ENCODE measurements at places on chromosomes 6 and 20.

DNA sequence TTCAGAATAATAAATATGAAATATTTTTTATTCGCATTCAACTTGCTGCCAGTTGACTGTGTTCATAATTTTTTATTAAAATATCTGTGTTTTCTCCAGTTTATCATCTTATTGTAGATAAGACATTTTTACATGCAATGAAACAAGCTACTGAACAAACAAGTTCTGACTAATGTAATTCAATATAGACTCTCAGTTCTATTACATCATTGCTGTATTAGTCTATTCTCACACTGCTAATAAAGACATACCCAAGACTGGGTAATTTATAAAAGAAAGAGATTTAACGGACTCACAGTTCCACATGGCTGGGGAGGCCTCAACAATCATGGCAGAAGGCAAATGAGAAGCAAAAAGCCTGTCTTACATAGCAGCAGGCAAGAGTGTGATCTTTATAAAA, 1357.7 kb upstream of the CITED2 start:
- no peak for DNase-seq

- no peak for DNase-seq
Measured at GRCh38 chr20:25220810-25221591, 25.5 kb downstream of the ENTPD6 start.

- no peak for DNase-seq
Measured at GRCh38 chr6:57173886-57174510, 1.9 kb downstream of the BAG2 start.

GRCh38 chr6:121630716-121631115, 195.3 kb downstream of the GJA1 start:
- DNase-seq: no peak

DNA sequence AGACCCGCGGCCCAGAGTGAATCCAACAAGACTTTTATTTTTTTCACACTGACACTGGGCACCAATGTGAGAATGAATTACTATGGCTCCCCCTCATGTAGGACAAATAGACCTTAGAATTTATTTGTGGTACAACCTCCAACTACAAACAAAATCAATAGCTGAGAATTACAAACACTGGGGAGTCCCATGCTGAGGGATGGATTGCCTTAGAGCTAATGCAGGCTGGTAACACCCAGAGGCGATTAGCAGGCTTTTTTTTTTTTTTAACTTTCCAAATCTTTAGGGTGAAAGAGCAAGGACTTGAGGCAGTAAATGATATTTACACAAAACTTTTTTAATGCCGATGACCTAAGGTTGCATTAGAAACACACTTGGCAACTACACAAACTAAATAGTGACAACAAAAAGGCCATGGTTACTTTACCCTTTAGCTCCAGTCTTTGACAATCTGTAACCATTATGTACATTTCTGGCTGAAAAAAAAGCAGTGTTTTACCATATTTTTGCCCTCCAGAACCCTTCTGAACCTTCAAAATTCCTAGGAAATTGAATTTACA, 21.8 kb downstream of the SAYSD1 start:
- no peak for DNase-seq

GRCh38 chr20:1533059-1533458, 24.4 kb downstream of the SIRPD start:
- DNase-seq: no peak

- DNase-seq: no peak
Measured at GRCh38 chr6:126388104-126388598, 48.2 kb downstream of the CENPW start.

- no peak for DNase-seq
Measured at GRCh38 chr6:53744321-53744720, 50.5 kb upstream of the LRRC1 start.

DNA sequence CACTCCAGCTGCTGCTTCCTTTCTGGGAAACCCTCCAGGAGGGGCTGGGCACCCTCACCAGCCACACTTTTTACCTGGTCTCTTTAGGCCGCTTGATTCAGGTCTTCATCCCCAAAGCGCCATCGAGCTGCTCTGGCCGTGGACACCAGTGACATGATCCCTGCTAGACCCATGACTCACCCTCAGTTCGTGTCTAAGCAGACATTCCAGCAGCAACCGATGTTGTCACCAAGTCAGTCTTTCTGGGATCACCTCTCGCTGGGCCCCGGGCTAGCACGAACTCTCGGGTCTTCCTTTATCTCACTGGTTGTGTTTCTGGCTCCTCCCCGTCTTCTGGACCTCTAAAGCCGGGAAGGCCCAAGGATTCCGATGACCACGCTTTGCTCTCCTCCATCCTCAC, 43.0 kb upstream of the GPR31 start:
- DNase-seq: no peak

DNA sequence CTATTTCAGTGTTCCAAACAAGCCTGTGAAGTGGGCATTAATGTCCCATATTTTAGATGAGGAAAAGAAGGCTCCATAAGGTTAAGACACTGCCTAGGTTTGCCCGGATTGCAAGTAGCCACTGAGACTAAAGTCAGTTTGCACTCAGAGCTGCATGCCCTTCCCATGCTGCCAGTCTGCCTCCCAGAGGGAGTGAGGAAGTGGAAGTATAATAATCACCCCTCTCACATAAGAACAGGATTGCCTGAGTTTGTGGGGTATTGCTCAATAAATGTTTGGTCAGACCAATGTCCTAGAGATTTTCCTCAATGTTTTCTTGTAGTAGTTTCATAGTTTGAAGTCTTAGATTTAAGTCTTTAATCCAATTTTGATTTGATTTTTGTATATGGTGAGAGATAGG, 43.9 kb upstream of the CLIC5 start:
- no peak for DNase-seq

- DNase-seq: no peak
Measured at GRCh38 chr6:159298840-159299239, 129.6 kb downstream of the FNDC1 start.

Measured in activated naive CD4-positive, alpha-beta T cell treated with Interleukin-2 at 50 U/mL for 16 hours (primary cell).